ENCODE measurements at places on chromosomes 6 and 20.
A peak's percentile ranks its signal among the peaks of the same experiment; 100 is the strongest.

- H3K27me3 ChIP-seq, result peaks cover 12% of the 10 kb centered on the region
- H3K4me3 ChIP-seq, result peak overlapping the region; percentile 46
- no peak for DNase-seq
- peaks cover 24% of the 10 kb centered on the region for H3K36me3 ChIP-seq
- peak overlapping the region; percentile 83 for H3K27ac ChIP-seq
- H3K4me1 ChIP-seq, result peaks cover 72% of the 10 kb centered on the region
Observed at GRCh38 chr6:152632121-152632782, 4.9 kb downstream of the SYNE1 start.

DNA sequence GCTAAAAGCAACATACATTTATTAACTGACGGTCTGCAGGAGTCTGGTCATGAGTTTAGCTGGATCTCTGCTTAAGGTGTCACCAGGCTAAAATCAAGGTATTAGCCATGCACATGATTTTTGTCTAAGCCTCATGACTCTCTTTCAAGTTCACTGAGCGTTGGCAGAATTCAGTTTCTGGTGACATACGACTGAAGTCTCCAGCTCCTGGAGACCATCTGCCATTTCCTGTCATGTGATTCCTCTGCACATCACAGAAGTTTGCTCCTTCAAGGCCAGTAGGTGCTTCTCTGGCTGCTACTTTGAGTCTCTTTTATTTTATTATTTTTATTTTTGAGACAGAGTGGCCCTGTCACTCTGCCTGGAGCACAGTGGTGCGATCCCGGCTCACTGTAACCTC lies 148.4 kb upstream of the EYA4 start:
- no peaks in the 10 kb centered on the region for H3K4me1 ChIP-seq
- H3K36me3 ChIP-seq, result no peaks in the 10 kb centered on the region
- no peak overlapping the region for H3K4me3 ChIP-seq
- no peaks in the 10 kb centered on the region for H3K27me3 ChIP-seq
- DNase-seq, result no peak
- H3K27ac ChIP-seq, result no peak overlapping the region

DNA sequence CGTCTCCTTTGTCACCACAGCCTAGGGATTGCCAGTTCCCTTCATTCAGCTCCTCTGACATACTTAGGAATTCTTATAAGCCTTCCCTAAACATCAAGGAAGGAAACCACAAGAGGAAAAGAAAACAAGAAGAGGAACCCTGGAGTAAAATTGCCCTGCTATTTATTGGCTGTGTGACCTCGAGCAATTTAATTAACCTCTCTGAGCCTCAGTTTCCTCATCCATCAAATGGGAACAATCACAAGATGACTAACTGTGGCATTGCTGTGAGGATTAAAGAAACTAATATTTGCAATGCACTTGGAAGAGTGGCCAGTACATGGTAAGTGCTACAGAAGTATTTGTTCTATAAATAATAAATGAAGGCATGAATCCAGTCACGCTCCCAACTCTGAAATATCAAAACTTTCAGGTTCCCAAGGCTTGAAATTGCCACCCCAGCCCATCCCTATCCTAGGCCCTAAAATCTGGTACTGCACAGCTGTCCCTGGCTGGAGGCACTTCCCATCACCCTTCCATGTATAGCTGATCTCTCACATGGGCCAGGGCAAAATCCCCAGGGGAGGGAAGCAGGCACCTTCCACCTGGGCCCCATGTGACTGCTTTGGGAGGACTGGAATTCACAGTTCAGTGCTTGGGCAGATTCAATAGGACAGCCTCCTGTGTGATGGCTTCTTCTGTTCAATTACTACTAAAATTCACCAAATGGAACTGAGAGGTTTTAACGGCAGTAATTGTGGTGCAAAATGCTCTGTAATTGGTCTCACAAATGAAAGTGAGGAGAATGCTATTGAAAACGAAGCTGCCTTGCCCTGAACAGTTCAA lies 78.0 kb upstream of the MAFB start:
- no peak for DNase-seq
- H3K4me3 ChIP-seq, result no peak overlapping the region
- peaks cover 9% of the 10 kb centered on the region for H3K27me3 ChIP-seq
- H3K36me3 ChIP-seq, result peaks cover 4% of the 10 kb centered on the region

DNA sequence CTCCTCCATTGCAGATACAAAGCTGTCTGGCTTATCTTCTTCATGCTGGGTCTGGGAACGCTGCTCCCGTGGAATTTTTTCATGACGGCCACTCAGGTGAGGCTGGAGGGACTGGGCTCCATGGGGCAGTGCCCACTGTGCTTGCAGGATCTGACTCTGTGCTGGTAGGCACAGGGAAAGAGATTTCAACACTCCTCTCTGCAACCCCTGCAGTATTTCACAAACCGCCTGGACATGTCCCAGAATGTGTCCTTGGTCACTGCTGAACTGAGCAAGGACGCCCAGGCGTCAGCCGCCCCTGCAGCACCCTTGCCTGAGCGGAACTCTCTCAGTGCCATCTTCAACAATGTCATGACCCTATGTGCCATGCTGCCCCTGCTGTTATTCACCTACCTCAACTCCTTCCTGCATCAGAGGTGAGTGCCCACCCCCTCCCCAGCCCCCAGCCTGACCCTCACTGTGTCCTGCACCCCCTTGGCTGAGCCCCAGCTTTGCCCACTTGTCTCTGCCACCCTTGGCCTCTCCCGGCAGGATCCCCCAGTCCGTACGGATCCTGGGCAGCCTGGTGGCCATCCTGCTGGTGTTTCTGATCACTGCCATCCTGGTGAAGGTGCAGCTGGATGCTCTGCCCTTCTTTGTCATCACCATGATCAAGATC lies 6.1 kb downstream of the SLC29A1 start:
- peaks cover 1% of the 10 kb centered on the region for H3K4me1 ChIP-seq
- no peak for DNase-seq
- no peaks in the 10 kb centered on the region for H3K36me3 ChIP-seq
- H3K4me3 ChIP-seq, result no peak overlapping the region

GRCh38 chr20:8018958-8019245 lies 659 bp downstream of the TMX4 start:
- H3K4me1 ChIP-seq, result peaks cover 40% of the 10 kb centered on the region
- peak overlapping the region; percentile 96 for H3K4me3 ChIP-seq
- H3K27me3 ChIP-seq, result peaks cover 17% of the 10 kb centered on the region

- no peak for DNase-seq
- H3K4me1 ChIP-seq, result no peaks in the 10 kb centered on the region
- H3K4me3 ChIP-seq, result no peak overlapping the region
- peaks cover 13% of the 10 kb centered on the region for H3K27me3 ChIP-seq
Observed at GRCh38 chr6:50849796-50850180, 31.1 kb downstream of the TFAP2B start.

GRCh38 chr6:42987533-42988451 lies 3.4 kb downstream of the PPP2R5D start:
- H3K27ac ChIP-seq, result peak overlapping the region; percentile 1
- H3K36me3 ChIP-seq, result peaks cover 4% of the 10 kb centered on the region
- no peak overlapping the region for H3K4me3 ChIP-seq
- H3K27me3 ChIP-seq, result no peaks in the 10 kb centered on the region

GRCh38 chr6:13425270-13425873 lies 62.0 kb downstream of the GFOD1 start:
- peaks cover 12% of the 10 kb centered on the region for H3K27me3 ChIP-seq
- H3K36me3 ChIP-seq, result peaks cover 7% of the 10 kb centered on the region
- H3K27ac ChIP-seq, result peak overlapping the region; percentile 98
- peaks cover 100% of the 10 kb centered on the region for H3K4me1 ChIP-seq
- DNase-seq, result no peak
- peak overlapping the region; percentile 79 for H3K4me3 ChIP-seq

- no peaks in the 10 kb centered on the region for H3K27me3 ChIP-seq
- H3K36me3 ChIP-seq, result peaks cover 24% of the 10 kb centered on the region
- peak overlapping the region; percentile 23 for H3K27ac ChIP-seq
- peaks cover 10% of the 10 kb centered on the region for H3K4me1 ChIP-seq
- DNase-seq, result no peak
Observed at GRCh38 chr6:42239736-42240375, 22.2 kb upstream of the MRPS10 start.

DNA sequence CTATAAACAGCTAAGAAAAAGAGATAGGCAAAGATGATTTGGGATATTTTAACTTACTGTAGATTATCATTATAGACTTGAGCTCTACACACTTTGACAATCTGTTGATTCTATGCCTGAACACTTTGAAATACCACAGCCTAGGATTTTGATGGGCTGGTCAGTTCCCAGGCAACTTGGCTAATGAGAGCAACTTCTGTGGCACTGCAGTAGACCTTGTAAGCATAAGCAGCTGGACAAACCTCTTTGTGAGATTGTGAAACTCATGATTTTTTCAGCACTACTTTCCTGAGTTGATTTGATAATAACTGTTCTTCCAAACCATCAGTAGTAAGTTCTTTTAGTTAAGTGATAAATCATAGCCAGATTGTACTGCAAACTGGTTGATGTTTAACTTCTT lies 27.1 kb upstream of the ELOVL5 start:
- H3K27ac ChIP-seq, result no peak overlapping the region
- no peaks in the 10 kb centered on the region for H3K4me1 ChIP-seq
- no peaks in the 10 kb centered on the region for H3K36me3 ChIP-seq

DNA sequence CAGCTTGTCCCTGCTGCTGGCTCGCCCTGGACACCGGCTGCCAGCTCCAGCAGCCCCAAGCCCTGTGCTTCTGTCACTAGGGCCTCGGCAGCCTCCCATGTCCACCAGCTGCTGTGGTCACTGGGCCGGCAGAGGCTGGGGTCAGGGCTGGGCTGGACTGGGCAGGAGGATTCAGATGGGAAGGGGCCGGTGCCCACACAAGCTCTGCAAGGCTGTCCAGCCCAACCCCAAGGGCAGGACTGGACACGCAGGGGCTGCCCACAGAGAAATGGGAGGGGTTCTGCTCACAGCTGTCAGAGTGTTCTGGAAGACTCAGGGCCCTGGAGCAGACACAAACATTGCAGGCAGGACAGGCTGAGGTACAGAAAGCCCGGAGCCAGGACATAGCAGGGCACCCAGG lies 65.6 kb downstream of the ADNP start:
- no peaks in the 10 kb centered on the region for H3K36me3 ChIP-seq
- no peak overlapping the region for H3K4me3 ChIP-seq
- H3K4me1 ChIP-seq, result no peaks in the 10 kb centered on the region

- H3K36me3 ChIP-seq, result no peaks in the 10 kb centered on the region
- H3K27ac ChIP-seq, result no peak overlapping the region
- no peaks in the 10 kb centered on the region for H3K27me3 ChIP-seq
Observed at GRCh38 chr20:58401162-58401561, 12.1 kb downstream of the VAPB start.

DNA sequence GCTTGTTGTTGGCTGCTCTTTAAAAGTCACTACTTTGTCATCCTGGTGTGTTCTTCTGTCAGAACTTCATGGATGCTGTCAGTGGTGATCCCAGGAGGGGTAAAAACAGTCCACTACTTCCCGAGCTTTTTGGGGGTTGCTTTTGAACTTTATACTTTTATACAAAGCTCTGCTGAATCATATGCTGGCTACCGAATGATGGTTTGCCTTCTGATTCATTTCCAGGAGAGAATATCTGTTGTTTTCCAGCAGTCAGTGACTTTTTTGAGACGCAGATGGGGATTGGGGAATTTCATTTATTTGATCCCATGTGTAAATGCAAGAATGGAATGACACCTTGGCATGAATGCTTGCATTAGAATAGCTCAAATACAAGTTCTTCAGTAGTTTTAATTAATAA lies 32.7 kb upstream of the COL10A1 start:
- peaks cover 15% of the 10 kb centered on the region for H3K36me3 ChIP-seq
- H3K27me3 ChIP-seq, result no peaks in the 10 kb centered on the region
- no peak overlapping the region for H3K4me3 ChIP-seq
- no peak for DNase-seq
- no peaks in the 10 kb centered on the region for H3K4me1 ChIP-seq

DNA sequence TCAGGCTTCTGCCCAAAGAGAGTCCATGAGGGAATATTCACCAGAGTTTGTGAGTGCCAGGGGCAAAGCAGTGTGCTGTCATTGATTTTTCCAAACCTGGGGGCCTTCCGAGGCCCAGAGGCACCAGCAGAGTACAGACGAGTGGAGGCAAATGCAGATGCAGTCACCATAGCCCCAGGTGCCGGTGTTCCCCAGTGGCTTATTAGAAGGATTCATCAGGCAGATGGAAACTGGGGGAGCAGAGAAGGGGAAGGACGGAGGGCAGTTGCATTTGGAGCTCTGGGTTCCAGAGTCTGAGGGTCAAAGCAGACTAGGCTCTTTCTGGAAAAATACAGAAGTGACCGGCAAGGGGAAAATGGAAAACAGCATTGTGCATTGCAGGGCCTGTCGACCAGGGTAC lies 184.2 kb downstream of the ANKRD60 start:
- H3K4me1 ChIP-seq, result no peaks in the 10 kb centered on the region
- H3K4me3 ChIP-seq, result no peak overlapping the region
- H3K27ac ChIP-seq, result no peak overlapping the region
- H3K36me3 ChIP-seq, result no peaks in the 10 kb centered on the region
- DNase-seq, result no peak

DNA sequence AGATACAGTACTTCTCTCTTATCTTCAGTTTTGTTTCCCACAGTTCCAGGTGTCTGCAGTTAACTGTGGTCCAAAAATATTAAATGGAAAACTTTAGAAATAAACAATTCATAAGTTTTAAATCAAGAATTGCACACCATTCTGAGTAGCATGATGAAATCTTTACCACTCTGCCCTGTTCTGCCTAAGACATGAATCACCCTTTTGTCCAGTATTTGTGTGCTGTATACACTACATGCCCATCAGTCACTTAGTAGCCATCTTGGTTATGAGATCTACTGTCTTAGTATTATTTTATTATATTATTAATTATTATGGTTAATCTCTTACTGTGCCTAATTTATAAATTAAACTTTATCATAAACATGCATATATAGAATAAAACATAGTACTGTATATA lies 279.0 kb downstream of the OGFRL1 start:
- H3K27me3 ChIP-seq, result no peaks in the 10 kb centered on the region
- DNase-seq, result no peak
- no peak overlapping the region for H3K4me3 ChIP-seq
- no peak overlapping the region for H3K27ac ChIP-seq
- no peaks in the 10 kb centered on the region for H3K4me1 ChIP-seq

Measured in immature natural killer cell (primary cell).